ENCODE measurements at places on chromosomes 5 and 9. TPM values are rescaled to one million over a fixed set of nuclear protein-coding genes. Genes with fewer than 3 reads are reported as not detected.

DNA sequence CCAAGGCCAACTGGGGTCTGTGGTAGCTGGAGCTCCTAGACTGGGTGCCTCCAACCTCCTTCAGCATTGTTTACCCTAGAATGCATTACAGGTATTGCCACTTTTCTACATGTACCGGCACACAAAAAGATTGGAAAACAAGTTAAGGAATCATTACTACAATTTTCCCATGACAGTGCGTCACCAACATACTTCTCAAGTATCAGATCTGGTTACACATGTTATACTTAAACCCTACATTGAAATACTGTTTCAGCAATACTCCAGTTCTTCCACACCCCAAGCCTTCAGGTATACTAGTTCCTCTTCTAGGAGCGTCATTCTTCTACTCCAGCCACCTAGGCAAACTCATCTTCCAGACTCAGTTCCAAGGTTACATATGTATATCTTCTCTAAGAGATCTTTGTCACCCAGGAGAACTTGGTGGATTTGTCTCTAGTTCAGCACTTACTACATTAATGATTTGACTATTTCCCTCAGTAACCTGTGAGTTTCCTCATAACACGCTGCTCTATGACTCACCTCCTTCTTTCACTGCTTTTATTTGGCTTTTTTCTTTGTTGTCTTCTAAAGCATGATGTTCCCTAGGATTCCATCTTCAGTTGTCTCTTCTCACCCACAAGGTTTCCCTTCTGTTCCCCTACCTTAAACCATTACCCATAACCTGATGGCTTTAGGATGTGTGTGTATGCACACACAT lies 217.0 kb downstream of the AP3B1 start:
- no peaks in the 10 kb centered on the region for H3K36me3 ChIP-seq
- no peaks in the 10 kb centered on the region for H3K27me3 ChIP-seq
- H3K4me3 ChIP-seq = no peak overlapping the region
- no peak overlapping the region for H3K27ac ChIP-seq

- no peak for DNase-seq
- H3K27ac ChIP-seq = peak overlapping the region; percentile 45
- H3K4me1 ChIP-seq = peaks cover 36% of the 10 kb centered on the region
- H3K27me3 ChIP-seq = no peaks in the 10 kb centered on the region
- H3K36me3 ChIP-seq = no peaks in the 10 kb centered on the region
- H3K4me3 ChIP-seq = peak overlapping the region; percentile 42
Measured at GRCh38 chr9:135905380-135906258, 1.7 kb downstream of the CAMSAP1 start.

LAMC3 gene
- 0.12 TPM for total RNA-seq

CTSV gene
- 1.3 TPM for total RNA-seq
